Kidney (tissue), 22 donors: ENCODE measurements at places on chromosomes 13 and 19.
A peak's percentile ranks its signal among the peaks of the same experiment; 100 is the strongest.

GRCh38 chr13:108728370-108728769 is 99.0 kb downstream of the MYO16 start:
- H3K36me3 ChIP-seq: no peaks in the 10 kb centered on the region
- no peak for DNase-seq
- no peak overlapping the region for H3K27ac ChIP-seq
- no peaks in the 10 kb centered on the region for H3K27me3 ChIP-seq
- no peaks in the 10 kb centered on the region for H3K4me1 ChIP-seq

DNA sequence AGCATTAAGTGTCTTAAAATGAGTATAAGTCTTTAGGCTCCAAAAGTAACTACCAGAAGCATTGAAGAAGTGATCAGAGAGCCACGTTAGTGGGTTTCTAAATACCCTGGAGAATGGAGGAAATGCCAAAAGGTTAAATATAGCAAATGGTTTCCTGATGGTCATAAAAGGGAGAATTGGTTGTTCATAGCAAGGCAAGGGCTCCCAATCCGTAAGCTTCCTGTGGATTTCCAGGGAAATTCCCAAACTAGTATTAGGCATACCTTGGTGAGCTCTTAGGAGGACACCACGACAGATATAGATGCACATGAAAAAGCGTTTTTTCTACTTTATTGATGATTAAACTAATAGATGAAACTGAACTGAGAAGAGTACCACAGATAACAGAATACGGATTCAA is 410.9 kb downstream of the FOXO1 start:
- no peaks in the 10 kb centered on the region for H3K27me3 ChIP-seq
- no peak overlapping the region for H3K4me3 ChIP-seq
- no peak for DNase-seq
- no peaks in the 10 kb centered on the region for H3K36me3 ChIP-seq
- H3K27ac ChIP-seq: no peak overlapping the region

- DNase-seq: no peak
- no peak overlapping the region for H3K27ac ChIP-seq
- no peaks in the 10 kb centered on the region for H3K4me1 ChIP-seq
- no peak overlapping the region for H3K4me3 ChIP-seq
Measured at GRCh38 chr13:84946192-84946591, 853.0 kb downstream of the SLITRK6 start.

- no peaks in the 10 kb centered on the region for H3K27me3 ChIP-seq
- H3K4me3 ChIP-seq: no peak overlapping the region
- no peaks in the 10 kb centered on the region for H3K4me1 ChIP-seq
- H3K36me3 ChIP-seq: no peaks in the 10 kb centered on the region
- no peak for DNase-seq
- no peak overlapping the region for H3K27ac ChIP-seq
Measured at GRCh38 chr19:15129856-15130585, 22.8 kb downstream of the SYDE1 start.

DNA sequence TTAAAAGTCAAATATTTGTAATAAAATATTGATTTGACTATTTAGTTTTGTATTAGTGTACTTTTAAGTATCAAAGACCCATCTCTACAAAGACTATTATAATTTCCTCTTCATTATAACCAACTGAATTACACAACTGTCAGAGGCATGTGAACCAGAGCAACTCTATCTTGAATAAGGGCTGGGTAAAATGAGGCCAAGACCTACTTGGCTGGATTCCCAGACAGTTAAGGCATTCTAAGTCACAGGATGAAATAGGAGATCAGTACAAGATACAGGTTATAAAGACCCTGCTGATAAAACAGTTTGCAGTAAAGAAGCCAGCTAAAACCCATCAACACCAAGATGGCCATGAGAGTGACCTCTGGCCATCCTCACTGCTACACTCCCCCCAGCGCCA is 36.2 kb upstream of the ATP12A start:
- no peak overlapping the region for H3K4me3 ChIP-seq
- H3K27ac ChIP-seq: no peak overlapping the region
- H3K4me1 ChIP-seq: no peaks in the 10 kb centered on the region

DNA sequence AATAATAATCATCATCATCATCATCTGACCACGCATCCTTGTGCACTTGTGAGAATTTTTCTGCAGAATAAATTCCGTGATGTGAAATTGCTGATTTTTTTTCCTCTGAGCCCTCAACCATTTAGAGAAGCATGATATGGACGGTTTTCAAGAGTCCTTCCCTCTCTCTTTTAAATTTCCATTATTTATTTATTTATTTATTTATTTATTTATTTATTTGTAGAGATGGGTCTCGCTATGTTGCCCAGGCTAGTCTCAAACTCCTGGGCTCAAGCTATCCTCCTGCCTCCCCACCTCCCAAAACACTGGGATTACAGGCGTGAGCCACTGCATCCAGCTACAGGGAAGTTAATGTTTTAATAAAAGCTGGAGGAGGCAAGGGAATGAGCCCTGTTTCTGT is 39.6 kb downstream of the CACNA1A start:
- no peaks in the 10 kb centered on the region for H3K36me3 ChIP-seq
- no peak overlapping the region for H3K27ac ChIP-seq
- no peaks in the 10 kb centered on the region for H3K4me1 ChIP-seq

DNA sequence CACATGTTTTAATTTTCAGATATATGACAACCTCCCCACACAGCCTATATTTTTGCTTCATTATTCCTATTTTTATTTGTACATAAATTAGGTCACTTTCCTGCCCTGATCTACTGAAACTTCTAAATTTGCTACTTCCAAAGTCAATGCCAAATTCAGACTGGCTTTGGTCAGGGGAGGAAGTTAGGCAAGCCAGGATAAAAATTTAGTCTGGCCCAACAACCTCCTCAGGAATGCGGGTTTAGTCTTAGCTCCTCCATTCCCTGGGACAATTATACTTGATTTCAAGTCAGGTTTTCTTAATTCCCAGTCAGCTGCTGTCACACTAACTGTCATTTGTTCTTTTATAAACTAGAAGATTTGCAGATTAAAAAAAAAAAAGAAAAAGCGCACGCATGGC is 84.3 kb downstream of the TM9SF2 start:
- peaks cover 5% of the 10 kb centered on the region for H3K4me1 ChIP-seq
- DNase-seq: no peak
- H3K4me3 ChIP-seq: no peak overlapping the region
- H3K27me3 ChIP-seq: no peaks in the 10 kb centered on the region

GRCh38 chr19:21130097-21130775 is 11.6 kb upstream of the ZNF431 start:
- DNase-seq: no peak
- H3K27ac ChIP-seq: no peak overlapping the region
- no peaks in the 10 kb centered on the region for H3K4me1 ChIP-seq
- H3K4me3 ChIP-seq: no peak overlapping the region
- no peaks in the 10 kb centered on the region for H3K27me3 ChIP-seq

GRCh38 chr13:30905932-30906383 is at the start of gene MEDAG:
MEDAG (plus strand) TSS chr13:30906271; CDS start chr13:30906516, 245 bp downstream.
- DNase-seq: no peak
- H3K27me3 ChIP-seq: peaks cover 7% of the 10 kb centered on the region
- no peak within 1 kb of the TSS for H3K27ac ChIP-seq
- no peaks in the 10 kb centered on the region for H3K36me3 ChIP-seq

DNA sequence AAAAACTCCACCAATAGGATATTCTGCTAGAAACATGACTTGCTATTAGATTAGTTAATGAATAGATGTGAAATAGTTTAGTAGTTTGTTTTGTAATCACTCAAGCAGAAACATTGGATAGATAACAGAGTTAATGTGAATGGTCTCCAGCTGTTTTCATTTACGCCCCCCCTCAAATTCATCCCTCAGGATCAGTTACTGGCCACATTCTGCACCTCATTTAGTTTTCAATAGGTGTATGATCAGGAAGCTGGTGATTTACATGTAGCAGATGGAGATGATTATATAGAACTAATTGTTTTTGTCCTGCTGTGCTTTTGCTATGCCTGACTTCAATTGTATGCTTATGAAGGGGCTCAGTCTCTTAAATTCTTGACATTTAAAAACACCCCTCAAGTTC is 759.0 kb downstream of the SLITRK6 start:
- H3K4me1 ChIP-seq: no peaks in the 10 kb centered on the region
- no peak overlapping the region for H3K27ac ChIP-seq
- no peak overlapping the region for H3K4me3 ChIP-seq
- peak; percentile 1 for DNase-seq
- H3K36me3 ChIP-seq: no peaks in the 10 kb centered on the region
- H3K27me3 ChIP-seq: no peaks in the 10 kb centered on the region

- H3K27ac ChIP-seq: no peak overlapping the region
- H3K36me3 ChIP-seq: no peaks in the 10 kb centered on the region
- H3K4me1 ChIP-seq: no peaks in the 10 kb centered on the region
- no peaks in the 10 kb centered on the region for H3K27me3 ChIP-seq
Measured at GRCh38 chr13:44912278-44913016, 76.8 kb downstream of the NUFIP1 start.

DNA sequence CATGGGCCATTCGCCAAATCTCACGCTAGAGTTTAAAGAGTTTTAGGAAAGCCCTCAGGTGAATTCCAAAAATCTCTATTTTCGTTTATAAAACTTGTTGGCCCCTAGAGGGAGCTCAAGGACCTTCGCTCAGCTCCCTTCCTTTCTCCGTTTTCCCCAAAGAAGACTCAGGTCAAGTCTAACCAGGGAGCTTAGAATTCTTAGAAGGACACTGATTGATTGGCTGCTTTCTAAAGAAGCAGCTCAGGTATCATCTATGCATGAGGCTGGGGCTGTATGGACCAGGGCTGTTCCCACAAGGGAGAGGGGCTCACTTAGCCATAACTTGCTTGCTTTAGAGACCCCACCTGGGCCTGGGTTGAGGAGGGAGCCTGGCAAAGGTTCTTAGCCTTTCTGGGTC is 20.5 kb downstream of the DZIP1 start:
- H3K27ac ChIP-seq: no peak overlapping the region
- H3K36me3 ChIP-seq: peaks cover 3% of the 10 kb centered on the region
- no peaks in the 10 kb centered on the region for H3K4me1 ChIP-seq
- peak; percentile 64 for DNase-seq

- no peaks in the 10 kb centered on the region for H3K4me1 ChIP-seq
- no peaks in the 10 kb centered on the region for H3K36me3 ChIP-seq
- DNase-seq: no peak
- H3K27ac ChIP-seq: peak overlapping the region; percentile 98
Measured at GRCh38 chr13:24184882-24185281, 24.4 kb downstream of the SPATA13 start.

- peak; percentile 41 for DNase-seq
- no peak within 1 kb of the TSS for H3K4me3 ChIP-seq
- H3K4me1 ChIP-seq: no peaks in the 10 kb centered on the region
- H3K36me3 ChIP-seq: no peaks in the 10 kb centered on the region
- no peaks in the 10 kb centered on the region for H3K27me3 ChIP-seq
Measured at GRCh38 chr19:50983625-50984292, at the start of gene KLK7. KLK7 (minus strand) TSS chr19:50983917; CDS start chr19:50982399, 1,518 bp downstream.

- H3K4me3 ChIP-seq: no peak overlapping the region
- H3K36me3 ChIP-seq: no peaks in the 10 kb centered on the region
- no peaks in the 10 kb centered on the region for H3K27me3 ChIP-seq
- no peak for DNase-seq
Measured at GRCh38 chr13:73222627-73223305, 164.0 kb downstream of the KLF5 start.

GRCh38 chr13:79187917-79188690 is 218.0 kb downstream of the RBM26 start:
- no peaks in the 10 kb centered on the region for H3K36me3 ChIP-seq
- no peaks in the 10 kb centered on the region for H3K4me1 ChIP-seq
- H3K4me3 ChIP-seq: no peak overlapping the region
- no peak overlapping the region for H3K27ac ChIP-seq
- H3K27me3 ChIP-seq: no peaks in the 10 kb centered on the region

DNA sequence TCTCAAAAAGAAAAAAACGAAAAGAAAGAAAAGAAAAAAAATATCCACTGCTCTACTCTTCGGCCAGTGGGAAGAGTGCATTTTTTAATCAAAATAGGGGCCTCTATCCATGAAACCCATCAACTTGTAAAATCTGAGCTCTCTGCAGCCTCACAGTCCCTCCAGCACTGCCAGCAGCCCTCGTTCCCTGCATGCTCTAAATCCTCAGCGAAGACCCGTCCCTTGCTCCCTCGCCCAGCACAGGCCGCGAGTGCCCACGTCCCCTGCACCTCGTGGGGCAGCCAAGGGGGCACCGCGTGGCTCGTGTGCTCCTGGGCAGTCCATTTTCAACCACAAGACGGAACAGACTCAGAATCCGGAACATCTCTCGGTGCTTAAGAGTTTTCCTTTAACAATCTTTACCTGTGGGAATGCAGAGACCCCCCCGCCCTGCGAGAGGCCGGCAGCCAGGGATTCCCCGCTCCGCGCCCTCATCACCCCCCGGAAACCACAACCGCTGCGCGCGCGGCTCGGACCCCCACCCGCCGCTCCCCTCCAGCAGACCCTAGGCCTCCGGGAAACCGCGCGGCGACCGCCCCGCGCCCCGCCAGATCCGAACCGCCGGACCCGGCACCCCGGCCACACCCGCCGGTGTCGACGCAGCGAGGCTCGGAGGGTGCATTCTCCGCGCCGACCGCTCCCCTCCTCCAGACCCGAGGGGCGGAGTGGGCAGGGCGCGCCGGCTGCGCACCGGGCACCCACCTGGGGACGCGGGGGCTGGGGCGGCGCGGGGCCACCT is 638 bp downstream of the ANKRD27 start:
- DNase-seq: peak; percentile 76
- H3K4me1 ChIP-seq: no peaks in the 10 kb centered on the region
- peaks cover 9% of the 10 kb centered on the region for H3K27me3 ChIP-seq

- no peaks in the 10 kb centered on the region for H3K36me3 ChIP-seq
- no peak overlapping the region for H3K4me3 ChIP-seq
- H3K27me3 ChIP-seq: no peaks in the 10 kb centered on the region
- no peak for DNase-seq
- H3K4me1 ChIP-seq: no peaks in the 10 kb centered on the region
- no peak overlapping the region for H3K27ac ChIP-seq
Measured at GRCh38 chr19:16032509-16033135, 43.7 kb upstream of the TPM4 start.

- no peaks in the 10 kb centered on the region for H3K4me1 ChIP-seq
- H3K27me3 ChIP-seq: no peaks in the 10 kb centered on the region
- no peak overlapping the region for H3K4me3 ChIP-seq
- H3K36me3 ChIP-seq: no peaks in the 10 kb centered on the region
- DNase-seq: peak; percentile 0
Measured at GRCh38 chr19:29367791-29368222, 154.9 kb upstream of the UQCRFS1 start.

GRCh38 chr19:2248136-2249009 is 750 bp upstream of the AMH start:
- H3K4me1 ChIP-seq: peaks cover 10% of the 10 kb centered on the region
- DNase-seq: no peak
- no peak overlapping the region for H3K27ac ChIP-seq
- no peaks in the 10 kb centered on the region for H3K36me3 ChIP-seq
